ENCODE measurements at places on chromosomes 1 and 21.

- DNase-seq = no peak
Measured at GRCh38 chr1:9658199-9658598, 6.7 kb downstream of the PIK3CD start.

DNA sequence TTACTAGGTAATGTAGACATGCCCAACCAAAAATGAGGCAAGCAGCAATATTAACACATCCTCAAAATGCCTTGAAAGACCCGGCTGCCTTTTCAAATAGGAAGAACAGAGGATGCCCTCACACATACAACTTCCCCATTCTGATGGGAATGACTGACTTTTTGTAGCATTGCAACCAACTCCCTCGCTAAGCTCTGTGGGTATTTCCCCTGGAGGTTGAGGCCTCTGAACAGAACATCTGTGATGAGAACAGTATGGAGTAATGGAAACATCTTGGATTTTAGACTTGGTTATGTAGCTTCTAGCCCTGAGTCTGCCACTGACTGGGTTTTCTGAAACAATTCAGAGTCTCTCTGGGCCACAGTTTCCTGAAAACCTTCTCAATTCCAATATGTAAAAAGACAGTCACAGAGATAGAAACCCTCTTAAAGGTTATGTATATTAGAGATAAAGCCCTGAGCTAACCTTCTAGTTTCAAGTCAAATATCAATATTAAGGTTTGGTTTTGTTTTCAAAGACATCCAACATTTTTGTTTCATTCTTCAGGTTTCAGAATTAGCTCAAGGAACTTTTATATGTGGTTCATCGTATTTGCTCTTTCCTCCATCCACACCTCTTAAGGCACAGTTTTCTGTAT lies 311.5 kb downstream of the SETD4 start:
- no peak for DNase-seq

DNA sequence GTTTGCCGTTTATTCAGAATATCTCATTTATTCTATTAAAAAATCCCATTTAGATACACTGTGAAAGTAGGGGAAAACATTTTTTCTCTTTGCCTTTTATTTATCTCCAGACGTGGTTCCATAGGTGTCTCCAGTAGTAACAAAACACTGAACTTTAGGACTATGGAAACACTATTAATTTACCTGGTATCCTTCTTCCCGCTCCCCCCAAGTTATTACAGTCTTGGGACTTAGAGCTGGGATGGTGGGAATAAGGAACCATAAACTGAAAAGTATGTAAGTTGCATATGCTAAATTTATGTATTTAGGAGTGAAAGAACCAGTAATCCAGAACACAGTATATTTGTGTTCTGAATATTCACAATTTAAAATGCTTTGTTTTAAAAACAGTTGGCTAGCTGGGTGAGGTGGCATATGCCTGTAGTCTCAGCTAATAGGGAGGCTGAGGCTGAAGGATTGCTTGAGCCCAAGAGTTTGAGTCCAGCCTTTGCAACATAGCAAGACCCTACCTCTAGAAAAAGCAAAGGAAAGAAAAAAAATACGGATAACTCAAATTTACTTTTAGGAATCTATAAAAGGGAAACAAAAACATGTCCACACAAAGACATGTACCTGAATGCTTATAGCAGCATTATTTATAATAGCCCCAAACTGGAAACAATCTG lies 3.1 kb downstream of the DNAJB4 start:
- DNase-seq = no peak

DNA sequence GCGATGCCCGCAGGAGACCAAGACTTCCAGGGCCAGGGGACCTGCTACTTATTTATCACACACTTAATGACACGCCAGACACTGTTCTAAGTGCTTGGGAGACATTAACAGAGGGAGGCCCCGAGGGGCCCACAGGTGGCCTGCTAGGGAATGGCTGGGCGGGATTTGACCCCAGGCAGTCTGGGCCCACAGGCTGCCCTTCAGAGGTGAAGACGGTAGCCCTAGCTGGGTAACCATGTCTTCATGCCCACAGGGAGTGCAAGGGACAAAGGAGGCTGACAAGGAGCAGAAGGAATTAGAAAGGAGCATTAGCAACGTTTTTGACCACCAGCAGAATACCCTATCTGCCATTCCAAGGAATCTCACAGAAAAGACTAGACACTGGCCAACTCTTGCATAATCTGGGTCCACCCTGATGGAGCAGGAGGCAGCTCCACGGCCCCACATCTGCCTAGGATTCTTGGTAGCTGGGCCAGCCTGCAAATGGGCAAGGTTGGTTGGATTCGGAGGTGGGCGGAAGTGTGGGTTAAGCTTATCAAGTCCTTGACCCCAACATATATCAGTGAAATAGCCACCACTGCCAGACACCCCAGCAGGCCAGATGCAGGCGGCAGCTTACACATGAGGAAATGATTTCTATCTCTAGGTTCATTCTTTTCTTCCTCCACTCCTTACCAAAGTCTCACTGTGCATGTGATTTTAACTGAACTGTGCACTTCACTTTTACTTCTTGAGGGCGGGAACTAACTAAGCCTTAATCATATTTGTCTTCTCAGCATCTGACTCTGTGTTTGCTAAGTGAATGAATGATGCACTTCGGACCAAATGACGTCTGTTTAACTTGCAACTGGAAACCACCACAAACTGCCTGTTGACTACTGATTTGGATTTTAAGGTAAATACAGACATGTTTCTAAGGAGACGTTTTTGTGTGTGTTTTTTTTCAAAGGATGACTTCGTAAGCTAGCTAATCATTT lies 3.4 kb upstream of the ETS2 start:
- no peak for DNase-seq

DNA sequence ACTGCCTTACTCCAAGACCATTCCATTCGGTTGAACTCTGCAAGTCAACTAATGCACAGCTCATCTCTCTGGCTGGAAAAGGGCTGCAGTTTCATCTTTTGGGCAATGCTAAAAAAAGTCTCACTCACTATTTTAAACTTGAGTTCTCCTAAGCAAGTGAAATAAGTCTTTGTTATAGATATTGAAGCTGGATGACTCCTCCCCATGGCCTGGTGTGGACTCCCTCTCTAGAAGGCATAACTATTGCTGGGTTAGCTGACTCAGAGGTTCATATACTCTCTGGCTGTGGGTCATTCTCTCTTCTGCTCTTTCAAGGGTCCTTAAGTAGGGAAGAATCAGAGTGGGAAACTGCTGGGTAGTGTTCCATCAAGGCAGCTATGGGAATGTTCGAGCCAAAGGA lies 88.0 kb downstream of the XCL2 start:
- DNase-seq = no peak

Data from COR-L47 (cell line).